Lung (tissue), 17 donors: ENCODE measurements at places on chromosomes 6 and 20. TPM values are rescaled to one million over a fixed set of nuclear protein-coding genes. Genes with fewer than 3 reads are reported as not detected.

The ATAT1 gene
- polyA plus RNA-seq = 5.6 TPM

The BTNL2 gene
- polyA plus RNA-seq = not detected

The HS3ST5 gene
- 0.02 TPM for polyA plus RNA-seq

The FRS3 gene
- polyA plus RNA-seq = 6.5 TPM

The PMEPA1 gene
- polyA plus RNA-seq = 10.7 TPM

The FKBP1C gene
- polyA plus RNA-seq = 0.79 TPM

The CCN2 gene
- 33.9 TPM for polyA plus RNA-seq

The SLC22A2 gene
- not detected for polyA plus RNA-seq

The CTCFL gene
- not detected for polyA plus RNA-seq

The ZHX3 gene
- polyA plus RNA-seq = 8.3 TPM

The GZF1 gene
- 12.6 TPM for polyA plus RNA-seq

The IL20RA gene
- polyA plus RNA-seq = 3.7 TPM

The ZNF311 gene
- polyA plus RNA-seq = 1.0 TPM

The TINAG gene
- not detected for polyA plus RNA-seq

The SYTL3 gene
- polyA plus RNA-seq = 16.4 TPM

The LIN28B gene
- not detected for polyA plus RNA-seq

The CCND3 gene
- polyA plus RNA-seq = 120 TPM

The SLA2 gene
- 1.6 TPM for polyA plus RNA-seq

The EYS gene
- polyA plus RNA-seq = 0.07 TPM

The DEFB132 gene
- polyA plus RNA-seq = not detected

The MYL9 gene
- 68.4 TPM for polyA plus RNA-seq

The ENPP1 gene
- 0.21 TPM for polyA plus RNA-seq

The HLA-G gene
- 3.7 TPM for polyA plus RNA-seq

The TBC1D7 gene
- 20.1 TPM for polyA plus RNA-seq

The BEND6 gene
- polyA plus RNA-seq = 0.23 TPM

The E2F1 gene
- 4.2 TPM for polyA plus RNA-seq

The ZNF335 gene
- 13.0 TPM for polyA plus RNA-seq

The OR12D3 gene
- not detected for polyA plus RNA-seq

The SNRPB gene
- polyA plus RNA-seq = 291 TPM

The MAP3K4 gene
- 8.6 TPM for polyA plus RNA-seq

The NTSR1 gene
- 0.02 TPM for polyA plus RNA-seq

The PACRG gene
- 4.3 TPM for polyA plus RNA-seq
